ENCODE measurements at places on chromosomes 5 and 9.

GRCh38 chr5:84796399-84796798 is 411.7 kb upstream of the EDIL3 start:
- no peaks in the 10 kb centered on the region for H3K27me3 ChIP-seq
- DNase-seq: no peak
- no peaks in the 10 kb centered on the region for H3K36me3 ChIP-seq
- H3K4me1 ChIP-seq: no peaks in the 10 kb centered on the region
- H3K27ac ChIP-seq: no peak overlapping the region

DNA sequence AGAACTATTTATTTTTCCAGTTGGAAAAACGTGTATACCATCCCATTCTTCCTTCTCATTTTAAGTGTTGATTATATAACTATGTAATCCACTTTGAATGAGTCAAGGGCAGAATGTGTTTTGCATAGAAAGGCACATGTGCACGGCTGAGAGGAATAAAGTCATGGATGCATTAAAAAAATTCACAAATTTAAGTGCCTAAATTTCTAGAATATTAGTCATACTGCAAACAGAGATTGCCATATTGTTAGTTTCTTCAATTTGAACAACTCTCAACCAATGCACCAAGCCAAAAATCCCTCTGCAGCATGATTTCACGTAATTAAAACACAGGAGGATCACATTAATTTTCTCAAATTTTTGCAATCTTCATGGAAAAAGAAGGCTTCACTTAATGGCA is 166.3 kb downstream of the MPDZ start:
- H3K4me3 ChIP-seq: no peak overlapping the region
- H3K4me1 ChIP-seq: no peaks in the 10 kb centered on the region
- H3K27me3 ChIP-seq: no peaks in the 10 kb centered on the region
- no peak overlapping the region for H3K27ac ChIP-seq
- no peaks in the 10 kb centered on the region for H3K36me3 ChIP-seq

GRCh38 chr5:169547508-169547907 is 36.1 kb upstream of the SPDL1 start:
- DNase-seq: no peak
- H3K4me3 ChIP-seq: no peak overlapping the region
- H3K4me1 ChIP-seq: no peaks in the 10 kb centered on the region
- H3K27me3 ChIP-seq: peaks cover 69% of the 10 kb centered on the region

- H3K4me3 ChIP-seq: no peak overlapping the region
- H3K27ac ChIP-seq: no peak overlapping the region
- H3K36me3 ChIP-seq: no peaks in the 10 kb centered on the region
- no peaks in the 10 kb centered on the region for H3K4me1 ChIP-seq
These were observed 25.9 kb upstream of the MEGF9 start for GRCh38 chr9:120740132-120740531.

DNA sequence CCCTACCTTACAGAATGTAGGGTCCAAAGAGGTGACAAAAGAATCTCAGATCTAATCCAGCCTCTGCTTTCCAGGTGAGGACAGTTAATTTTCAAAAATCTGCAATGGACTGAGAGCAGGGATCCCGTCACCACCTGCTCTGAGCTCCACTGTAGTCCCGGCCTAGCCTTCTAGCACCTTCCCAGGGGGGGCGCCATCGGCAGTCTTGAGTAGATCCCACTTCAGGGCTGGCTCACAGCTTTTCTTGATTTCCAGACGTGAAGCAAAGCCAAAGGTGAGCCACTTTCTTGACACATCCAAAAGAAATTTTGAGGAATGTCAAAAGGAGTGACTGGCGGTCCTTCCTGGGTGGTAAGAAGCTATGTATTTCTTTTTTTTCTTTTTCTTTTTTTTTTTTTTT is 114.1 kb downstream of the SYK start:
- H3K27ac ChIP-seq: no peak overlapping the region
- H3K27me3 ChIP-seq: peaks cover 6% of the 10 kb centered on the region
- H3K4me1 ChIP-seq: peaks cover 4% of the 10 kb centered on the region
- no peak for DNase-seq
- peaks cover 4% of the 10 kb centered on the region for H3K36me3 ChIP-seq
- no peak overlapping the region for H3K4me3 ChIP-seq

GRCh38 chr5:126410623-126411022 is 12.6 kb upstream of the GRAMD2B start:
- no peaks in the 10 kb centered on the region for H3K4me1 ChIP-seq
- H3K4me3 ChIP-seq: no peak overlapping the region
- no peak for DNase-seq
- H3K27me3 ChIP-seq: peaks cover 11% of the 10 kb centered on the region
- H3K36me3 ChIP-seq: peaks cover 2% of the 10 kb centered on the region
- H3K27ac ChIP-seq: no peak overlapping the region
